ENCODE measurements at places on chromosomes 3 and 15.

DNA sequence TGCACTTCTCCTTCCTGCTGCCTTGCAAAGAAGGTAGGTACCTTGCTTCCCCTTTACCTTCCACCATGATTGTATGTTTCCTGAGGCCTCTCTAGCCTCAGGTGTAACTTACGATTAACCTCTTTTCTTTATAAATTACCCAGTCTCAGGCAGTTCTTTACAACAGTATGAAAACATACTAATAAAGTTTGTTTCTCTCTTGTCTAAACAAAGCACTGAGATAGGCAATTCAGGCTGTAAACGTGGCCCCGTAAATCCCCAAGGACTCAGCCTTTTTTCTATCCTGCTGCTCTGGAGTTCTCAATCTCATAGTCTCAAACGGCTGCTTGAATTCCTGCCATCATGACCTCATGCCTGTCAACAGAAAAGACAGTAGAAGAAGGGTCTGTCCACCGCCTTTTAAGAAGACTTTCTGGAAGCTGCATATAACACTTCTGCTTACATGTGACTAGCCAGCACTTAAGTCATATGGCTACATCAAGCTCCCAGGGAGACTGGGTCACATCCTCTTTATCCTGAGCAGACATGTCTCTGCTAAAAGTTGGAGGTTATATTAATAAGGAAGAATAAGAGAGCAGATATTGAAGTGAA lies 257.8 kb downstream of the EBLN2 start:
- DNase-seq, result no peak
- no peaks in the 10 kb centered on the region for H3K4me1 ChIP-seq
- no peak overlapping the region for H3K4me3 ChIP-seq
- no peaks in the 10 kb centered on the region for H3K36me3 ChIP-seq

GRCh38 chr3:78742041-78742440 lies 1025.8 kb downstream of the ROBO1 start:
- no peaks in the 10 kb centered on the region for H3K4me1 ChIP-seq
- no peaks in the 10 kb centered on the region for H3K36me3 ChIP-seq
- H3K27me3 ChIP-seq, result no peaks in the 10 kb centered on the region
- DNase-seq, result no peak

GRCh38 chr3:170563712-170564423 lies 22.0 kb downstream of the SLC7A14 start:
- peak overlapping the region; percentile 13 for H3K4me3 ChIP-seq
- no peak overlapping the region for H3K27ac ChIP-seq
- no peaks in the 10 kb centered on the region for H3K36me3 ChIP-seq

DNA sequence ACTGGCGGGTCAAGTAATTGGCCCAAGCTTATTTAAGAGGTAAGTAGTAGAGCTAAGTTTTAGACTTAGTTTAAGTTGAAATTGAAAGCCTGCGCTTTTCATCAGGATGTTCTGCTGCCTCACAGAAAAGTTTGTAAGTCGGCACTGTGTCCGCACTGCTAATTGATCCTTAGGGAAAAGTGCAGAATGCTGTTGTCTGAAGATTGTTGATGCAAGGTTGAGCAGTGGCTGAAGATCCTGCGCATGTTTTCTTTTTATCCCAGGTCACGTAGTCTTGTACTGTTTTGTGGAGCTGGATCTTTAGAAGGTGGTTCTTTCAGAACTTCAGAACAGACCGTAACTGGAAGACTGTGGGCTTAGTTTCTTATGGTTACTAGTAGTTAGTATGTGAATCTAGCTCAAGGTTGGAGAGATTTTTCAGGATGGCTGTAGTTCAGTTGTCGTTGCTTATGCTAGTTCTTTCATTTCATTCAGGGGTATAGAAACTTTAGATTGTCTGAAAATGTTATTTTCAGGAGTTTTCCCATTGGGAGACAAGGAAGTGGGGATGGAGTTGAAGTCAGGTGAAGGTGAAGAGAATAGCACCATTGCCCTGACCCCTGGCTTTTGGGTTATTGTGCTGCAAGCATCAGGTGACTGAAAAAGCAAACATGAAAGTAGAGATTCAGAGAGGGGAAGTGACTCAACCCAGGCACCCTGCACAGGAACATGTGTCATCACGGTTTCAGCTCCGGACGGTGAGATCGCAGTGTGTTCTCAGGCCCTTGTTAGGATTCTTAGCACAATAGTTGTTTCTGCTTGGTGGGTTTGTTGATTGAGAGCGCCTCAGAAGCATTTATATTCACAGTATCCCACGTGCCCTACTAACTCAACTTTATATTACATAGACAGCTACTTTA lies 32.8 kb downstream of the AKAP13 start:
- no peak overlapping the region for H3K27ac ChIP-seq
- no peaks in the 10 kb centered on the region for H3K36me3 ChIP-seq
- peaks cover 24% of the 10 kb centered on the region for H3K4me1 ChIP-seq
- no peaks in the 10 kb centered on the region for H3K27me3 ChIP-seq

DNA sequence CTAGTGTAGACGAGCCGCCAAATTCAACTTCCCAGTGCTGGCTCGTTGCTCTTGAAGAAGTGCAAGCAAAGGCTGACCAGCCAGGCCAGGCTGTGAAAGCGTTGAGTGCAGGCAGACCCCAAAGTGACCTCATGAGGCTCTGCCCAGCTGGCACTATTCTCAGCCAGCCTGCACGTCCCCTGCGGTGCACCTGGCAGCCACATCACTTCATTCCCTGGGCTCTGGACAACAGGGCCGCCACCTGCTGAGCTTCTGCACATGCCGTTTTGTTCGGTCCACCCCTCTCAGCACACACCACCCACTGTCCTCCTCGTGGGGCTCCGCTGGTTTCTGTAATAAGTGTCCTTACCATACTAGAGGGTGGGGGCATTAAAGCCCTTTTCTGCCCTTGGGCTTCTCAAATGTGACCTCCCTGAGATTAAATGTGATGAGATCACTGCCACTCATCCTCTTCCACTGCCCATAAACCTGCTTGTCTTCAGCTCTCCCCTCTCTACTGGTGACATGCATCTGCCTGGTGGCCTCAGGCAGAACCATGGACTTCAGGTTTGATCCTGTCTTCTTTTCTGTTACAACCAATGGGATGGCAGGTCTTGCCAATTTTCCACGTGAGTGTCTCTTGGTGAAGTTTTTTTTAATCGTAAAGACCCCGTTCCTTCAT lies 6.1 kb downstream of the RASGRF1 start:
- no peaks in the 10 kb centered on the region for H3K27me3 ChIP-seq
- peaks cover 3% of the 10 kb centered on the region for H3K4me1 ChIP-seq
- H3K27ac ChIP-seq, result no peak overlapping the region
- no peak overlapping the region for H3K4me3 ChIP-seq
- DNase-seq, result no peak

- H3K36me3 ChIP-seq, result no peaks in the 10 kb centered on the region
- H3K4me3 ChIP-seq, result peak overlapping the region; percentile 77
- no peak for DNase-seq
- H3K4me1 ChIP-seq, result peaks cover 28% of the 10 kb centered on the region
- H3K27me3 ChIP-seq, result no peaks in the 10 kb centered on the region
Measured at GRCh38 chr3:43893727-43894126, 203.0 kb downstream of the ABHD5 start.

- H3K4me3 ChIP-seq, result no peak overlapping the region
- H3K27ac ChIP-seq, result no peak overlapping the region
- no peaks in the 10 kb centered on the region for H3K27me3 ChIP-seq
- no peak for DNase-seq
- no peaks in the 10 kb centered on the region for H3K36me3 ChIP-seq
Measured at GRCh38 chr15:67813104-67813634, 12.1 kb upstream of the SKOR1 start.

- H3K4me1 ChIP-seq, result peaks cover 12% of the 10 kb centered on the region
- no peak overlapping the region for H3K4me3 ChIP-seq
- no peaks in the 10 kb centered on the region for H3K27me3 ChIP-seq
- DNase-seq, result no peak
- H3K36me3 ChIP-seq, result no peaks in the 10 kb centered on the region
Measured at GRCh38 chr15:80856400-80856799, 77.2 kb downstream of the CEMIP start.

DNA sequence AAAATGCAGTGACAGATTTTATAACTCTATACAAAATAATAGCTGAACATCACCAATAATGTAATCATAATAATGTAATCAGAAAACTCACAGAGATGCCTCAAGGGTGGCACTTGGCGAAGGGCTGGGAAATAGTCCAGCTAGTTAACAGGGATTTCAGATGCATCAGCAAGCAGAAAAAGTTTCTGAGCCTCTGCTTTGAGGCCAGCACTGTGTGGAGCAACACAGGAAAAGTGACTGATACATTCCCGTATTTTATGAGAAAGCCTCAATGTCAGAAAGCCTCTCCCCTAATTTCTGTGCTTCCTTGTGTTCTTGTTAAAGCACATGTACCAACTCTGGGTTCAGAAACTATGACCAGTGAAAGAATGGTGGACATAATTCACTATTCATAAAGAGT lies 304.8 kb downstream of the VPS13C start:
- no peaks in the 10 kb centered on the region for H3K27me3 ChIP-seq
- H3K4me1 ChIP-seq, result no peaks in the 10 kb centered on the region
- no peak overlapping the region for H3K4me3 ChIP-seq
- DNase-seq, result no peak

DNA sequence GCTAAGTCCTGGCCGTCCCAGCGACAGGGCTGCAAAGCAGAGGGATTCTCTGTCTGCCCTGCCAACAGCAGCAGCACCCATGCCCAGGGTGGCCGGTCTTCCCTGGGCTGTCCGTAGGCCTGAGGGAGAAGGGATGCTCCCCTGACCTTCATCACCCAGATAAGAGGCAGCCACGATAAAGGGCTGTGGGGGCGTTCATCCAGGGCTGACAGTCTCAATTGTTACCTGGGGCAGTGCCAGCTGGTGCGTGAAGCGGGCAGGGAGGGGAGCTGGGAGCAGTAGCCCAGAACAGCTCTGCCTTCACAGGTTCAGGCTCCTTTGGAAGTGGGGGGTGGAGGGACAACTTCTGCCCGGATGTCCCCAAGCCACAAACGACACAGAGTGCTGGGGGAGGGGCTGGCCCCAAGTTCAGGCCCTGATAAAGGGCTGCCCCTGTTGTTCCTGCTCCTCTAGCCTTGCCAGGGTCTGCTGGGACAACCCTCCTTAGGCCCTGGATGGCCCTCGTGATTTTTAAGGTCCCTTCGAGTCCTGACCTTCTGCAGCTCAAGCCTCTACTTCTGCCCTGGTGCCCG lies 94.7 kb downstream of the RAB11A start:
- H3K27ac ChIP-seq, result no peak overlapping the region
- H3K27me3 ChIP-seq, result no peaks in the 10 kb centered on the region
- no peak overlapping the region for H3K4me3 ChIP-seq
- H3K36me3 ChIP-seq, result no peaks in the 10 kb centered on the region
- DNase-seq, result no peak

DNA sequence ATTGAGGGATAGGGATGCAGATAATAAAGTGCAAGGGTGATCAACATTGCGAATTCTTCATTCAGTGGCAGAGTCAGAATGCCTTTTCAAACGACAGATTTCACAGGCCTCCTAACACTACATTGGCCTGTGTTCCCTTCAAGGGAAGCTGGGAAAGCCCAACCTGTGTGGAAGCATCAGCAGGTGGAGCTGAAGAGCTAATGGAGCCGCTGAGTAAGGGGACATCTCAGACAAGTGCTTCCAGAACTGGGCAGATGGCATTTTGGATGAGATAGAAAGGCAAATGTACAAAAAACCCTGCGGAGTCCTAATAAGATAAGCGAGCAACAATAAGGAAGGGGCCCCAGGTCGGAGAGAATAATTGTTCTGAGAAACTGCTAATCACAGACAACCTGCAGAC lies 8.5 kb upstream of the SLC24A5 start:
- no peaks in the 10 kb centered on the region for H3K36me3 ChIP-seq
- H3K27ac ChIP-seq, result no peak overlapping the region
- H3K27me3 ChIP-seq, result no peaks in the 10 kb centered on the region

DNA sequence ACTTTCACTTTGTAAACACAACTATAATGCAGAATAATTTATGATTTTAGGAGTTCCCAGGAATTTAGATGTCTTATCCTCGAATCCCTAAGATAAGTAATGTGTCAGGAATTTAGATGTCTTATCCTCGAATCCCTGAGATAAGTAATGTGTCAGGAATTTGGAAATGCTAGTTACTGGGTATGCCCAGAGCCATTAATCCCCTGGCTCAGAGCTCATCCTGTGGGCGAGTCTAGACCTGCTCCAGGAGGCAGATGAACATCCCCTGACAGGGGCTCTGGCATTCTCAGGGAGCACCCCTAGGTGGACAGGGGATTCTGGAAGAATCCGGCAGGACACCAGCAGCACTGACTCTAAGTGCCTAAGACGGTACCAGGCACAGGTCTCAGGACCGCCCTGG lies 163.3 kb downstream of the ARRDC4 start:
- no peaks in the 10 kb centered on the region for H3K27me3 ChIP-seq
- no peak overlapping the region for H3K4me3 ChIP-seq
- H3K4me1 ChIP-seq, result no peaks in the 10 kb centered on the region
- H3K36me3 ChIP-seq, result no peaks in the 10 kb centered on the region
- no peak for DNase-seq

DNA sequence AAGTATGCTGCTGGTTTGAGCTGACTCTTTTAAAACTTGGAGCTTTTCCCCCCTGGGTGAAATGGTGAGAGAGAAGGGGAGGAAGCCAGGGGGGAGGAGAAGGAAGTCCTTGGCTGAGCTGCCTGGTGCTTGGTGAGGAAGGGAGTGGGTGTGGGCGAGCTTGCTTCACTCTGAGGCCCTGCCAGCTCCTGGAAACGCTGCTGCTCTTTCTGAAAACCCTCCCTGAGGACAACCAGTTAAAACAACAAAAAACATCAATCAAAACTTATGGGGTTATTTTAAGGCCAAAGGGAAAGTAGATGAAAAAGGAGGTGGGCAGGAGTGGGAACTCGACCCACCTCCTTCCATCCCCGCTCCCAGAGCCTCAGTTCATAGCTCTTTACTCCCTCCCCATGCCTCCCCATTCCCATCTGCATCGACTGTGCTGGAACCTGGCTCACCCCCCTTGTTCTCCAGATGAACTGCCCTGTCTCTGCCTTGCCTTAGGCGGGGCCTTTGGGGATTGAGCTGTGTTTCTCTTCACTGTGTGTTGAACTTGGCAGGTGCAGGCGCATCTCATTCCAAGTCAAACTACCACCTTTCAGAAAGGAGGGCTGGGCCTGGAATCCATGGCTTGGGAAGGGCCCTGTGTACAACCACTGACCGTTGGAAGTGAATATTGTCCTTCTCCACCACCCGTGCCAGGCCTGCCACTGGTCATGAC lies 166.1 kb downstream of the ZNF621 start:
- H3K4me1 ChIP-seq, result peaks cover 42% of the 10 kb centered on the region
- H3K4me3 ChIP-seq, result peak overlapping the region; percentile 14
- H3K27ac ChIP-seq, result peak overlapping the region; percentile 63
- no peaks in the 10 kb centered on the region for H3K27me3 ChIP-seq

DNA sequence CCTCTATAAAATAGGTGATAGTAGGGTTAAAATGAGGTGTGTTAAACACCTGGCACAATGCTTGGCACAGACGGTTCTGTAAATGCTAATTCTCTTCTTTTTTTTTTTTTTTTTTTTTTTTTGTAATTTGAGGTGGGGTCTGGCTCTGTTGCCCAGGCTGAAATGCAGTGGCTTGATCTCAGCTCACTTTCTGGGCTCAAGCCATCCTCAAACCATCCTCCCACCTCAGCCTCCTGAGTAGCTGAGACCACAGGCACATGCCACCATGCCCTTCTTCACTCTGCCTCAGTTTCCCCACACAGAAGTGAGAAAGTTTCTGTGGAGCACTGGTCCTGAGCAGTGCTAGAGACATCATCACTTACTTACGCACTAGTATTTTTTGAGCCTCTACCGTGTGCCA lies 57.4 kb downstream of the SLC6A6 start:
- peak overlapping the region; percentile 16 for H3K27ac ChIP-seq
- H3K36me3 ChIP-seq, result peaks cover 12% of the 10 kb centered on the region
- no peak overlapping the region for H3K4me3 ChIP-seq
- peaks cover 9% of the 10 kb centered on the region for H3K4me1 ChIP-seq

- no peaks in the 10 kb centered on the region for H3K36me3 ChIP-seq
- DNase-seq, result no peak
- no peak overlapping the region for H3K27ac ChIP-seq
- no peaks in the 10 kb centered on the region for H3K4me1 ChIP-seq
- H3K4me3 ChIP-seq, result no peak overlapping the region
- H3K27me3 ChIP-seq, result no peaks in the 10 kb centered on the region
Measured at GRCh38 chr3:170784406-170784805, 85.6 kb downstream of the RPL22L1 start.

Data from thoracic aorta (tissue), 2 donors.